ENCODE measurements at places on chromosomes 2 and 18.

DNA sequence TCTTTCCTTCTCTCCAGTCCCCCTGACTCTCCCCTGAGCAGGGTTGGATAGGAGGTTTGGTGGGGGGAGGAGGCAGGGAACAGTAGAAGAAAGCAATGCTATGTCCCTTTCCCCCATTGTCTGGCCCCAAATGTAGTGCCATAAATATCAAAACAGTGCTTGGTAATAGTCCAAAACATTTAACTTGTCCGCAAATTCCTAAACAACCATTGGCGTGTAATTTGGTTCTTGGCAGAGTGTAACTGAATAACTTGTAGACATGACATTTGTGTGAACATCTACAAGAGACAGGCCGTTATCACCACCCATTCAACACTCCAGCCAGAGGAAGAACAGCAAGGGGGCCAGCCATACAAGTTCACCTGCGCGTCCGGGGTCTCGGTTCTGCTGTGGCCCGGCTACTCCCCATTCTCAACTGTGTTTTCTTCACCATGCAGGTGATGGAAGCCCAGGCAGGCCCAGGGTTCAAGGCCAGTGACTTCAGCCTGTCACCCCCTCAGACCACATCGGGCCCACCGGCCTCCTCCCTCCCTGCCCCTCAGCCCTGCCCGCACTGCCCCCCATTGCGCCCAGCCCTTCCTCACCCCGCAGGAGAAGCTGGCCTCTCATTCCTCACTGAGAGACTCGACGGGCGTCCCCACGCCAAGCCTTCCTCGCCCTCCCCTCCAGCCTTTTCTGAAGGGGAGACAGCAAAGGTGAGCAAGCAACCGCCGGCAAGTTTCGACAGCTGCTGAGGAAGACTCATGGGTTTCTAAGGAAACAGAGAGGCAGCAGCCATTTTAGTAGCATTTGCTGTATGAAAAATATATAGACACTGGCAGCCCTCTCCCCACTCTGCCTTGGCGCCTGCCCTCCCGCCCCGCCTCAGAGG lies 699 bp upstream of the RAPGEF4 start:
- DNase-seq: no peak

- DNase-seq: no peak
Observed at GRCh38 chr2:130389783-130390182, 33.9 kb downstream of the PTPN18 start.

DNA sequence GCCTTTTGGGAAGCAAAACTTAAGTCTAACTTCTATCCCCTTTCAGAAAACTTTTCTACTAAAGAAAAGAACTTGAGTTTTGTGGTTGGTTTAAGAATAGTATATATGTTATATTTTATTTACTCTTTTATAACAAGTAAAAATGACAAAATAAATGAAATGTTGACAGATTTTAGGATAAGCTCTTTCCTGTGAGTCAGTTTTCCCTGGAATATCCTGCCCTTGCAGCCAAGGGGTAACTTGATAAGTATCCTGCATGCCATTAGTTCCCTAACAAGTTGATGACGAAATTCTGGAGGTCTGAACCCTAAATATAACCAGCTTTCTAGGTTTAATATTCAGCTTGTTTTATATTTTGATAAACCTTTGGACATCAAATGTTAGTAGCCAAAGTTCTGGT lies 7.3 kb upstream of the HTR2B start:
- no peak for DNase-seq

- DNase-seq: no peak
Observed at GRCh38 chr2:172081221-172082022, 3.9 kb upstream of the DLX1 start.

DNA sequence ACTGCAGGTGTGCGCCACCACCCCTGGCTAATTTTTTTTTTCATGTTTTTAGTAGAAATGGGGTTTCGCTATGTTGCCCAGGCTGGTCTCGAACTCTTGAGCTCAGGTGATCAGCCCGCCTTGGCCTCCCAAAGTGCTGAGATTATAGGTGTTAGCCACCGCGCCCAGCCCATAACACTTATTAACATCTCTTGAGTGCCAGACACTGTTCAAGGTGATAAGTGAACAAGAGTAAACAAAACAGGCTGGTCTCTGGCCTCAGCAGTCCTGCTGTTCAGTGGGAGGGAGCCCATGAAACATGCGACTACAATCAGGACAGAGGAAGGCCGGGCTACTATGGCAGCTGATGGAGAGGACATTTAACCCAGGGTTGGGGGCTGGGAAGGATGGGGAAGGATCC lies 42.3 kb downstream of the KCTD1 start:
- DNase-seq: no peak

DNA sequence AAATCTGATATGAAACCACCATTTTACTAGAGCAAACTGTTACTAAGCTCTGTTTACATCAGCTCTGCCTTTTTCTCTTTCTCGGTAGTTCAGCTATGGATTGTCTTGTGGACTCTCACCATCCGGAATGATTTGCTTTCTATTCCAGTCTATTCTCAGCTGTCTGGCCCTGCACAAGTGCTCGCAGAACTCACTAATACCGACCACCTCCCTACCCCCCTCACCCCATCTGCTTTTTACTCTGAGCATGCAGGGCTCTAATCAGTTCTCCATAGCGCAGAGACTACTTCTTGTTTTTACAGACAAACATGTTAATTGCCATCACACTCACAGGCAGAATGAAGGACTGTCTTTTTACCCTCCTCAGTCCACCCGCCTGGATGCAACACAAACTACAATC lies 180.7 kb upstream of the POU3F3 start:
- no peak for DNase-seq

DNA sequence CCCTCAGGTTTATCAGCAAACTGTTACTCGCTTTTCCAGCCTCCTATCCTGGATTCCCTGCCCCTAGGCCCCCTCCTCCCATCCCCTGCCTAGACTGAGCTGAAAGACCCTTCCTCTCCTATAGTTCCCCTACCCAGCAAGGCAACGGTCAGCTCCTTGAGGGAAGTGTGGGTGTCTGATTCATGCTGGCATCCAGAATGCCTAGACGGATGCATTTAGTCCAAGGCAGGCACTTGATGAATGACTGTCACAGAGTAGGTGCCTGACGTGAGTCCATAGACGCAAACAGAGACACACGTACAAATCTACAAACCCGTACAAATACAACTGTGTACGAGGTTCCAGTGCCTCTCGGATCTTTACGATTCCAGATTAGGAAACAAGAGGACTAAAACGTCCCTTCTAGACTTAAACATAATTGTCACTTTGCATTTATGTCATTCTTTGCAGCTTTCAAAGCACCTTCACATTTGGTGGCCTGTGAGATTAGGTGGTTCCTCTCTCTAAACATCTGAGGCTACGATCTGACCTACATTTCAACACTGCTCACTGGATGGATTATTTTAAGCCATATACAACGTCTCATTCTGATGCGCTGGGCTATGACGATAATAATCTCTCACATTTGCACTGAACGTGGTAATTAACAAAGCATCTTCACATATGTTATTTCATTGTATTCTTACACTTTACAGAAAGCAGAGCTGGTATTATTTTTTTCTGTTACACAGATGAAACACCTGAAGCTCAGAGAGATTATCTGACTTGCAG lies 36.7 kb downstream of the DNMT3A start:
- no peak for DNase-seq

- DNase-seq: no peak
Observed at GRCh38 chr2:59665021-59665420, 888.4 kb downstream of the BCL11A start.

GRCh38 chr2:207503234-207503633 lies 26.5 kb upstream of the CREB1 start:
- DNase-seq: no peak

DNA sequence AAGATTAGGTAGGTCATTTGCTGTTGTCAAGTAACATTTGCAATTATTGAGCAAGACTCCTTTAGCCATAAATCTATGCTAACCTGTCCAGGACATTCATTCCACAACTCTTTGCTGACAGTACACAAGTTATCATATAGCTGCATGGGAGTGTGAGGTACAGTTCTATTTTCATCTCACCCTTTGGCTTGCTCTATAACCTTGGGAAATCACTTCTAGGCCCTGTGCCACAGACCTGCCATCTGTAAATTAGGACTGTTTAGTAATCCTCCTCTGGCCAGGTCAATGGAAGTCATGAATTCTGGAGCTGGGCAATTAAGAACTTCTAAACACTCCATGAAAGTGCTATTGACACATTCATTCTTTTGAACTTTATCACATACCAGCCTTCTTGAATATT lies 34.6 kb upstream of the PAIP2B start:
- no peak for DNase-seq

DNA sequence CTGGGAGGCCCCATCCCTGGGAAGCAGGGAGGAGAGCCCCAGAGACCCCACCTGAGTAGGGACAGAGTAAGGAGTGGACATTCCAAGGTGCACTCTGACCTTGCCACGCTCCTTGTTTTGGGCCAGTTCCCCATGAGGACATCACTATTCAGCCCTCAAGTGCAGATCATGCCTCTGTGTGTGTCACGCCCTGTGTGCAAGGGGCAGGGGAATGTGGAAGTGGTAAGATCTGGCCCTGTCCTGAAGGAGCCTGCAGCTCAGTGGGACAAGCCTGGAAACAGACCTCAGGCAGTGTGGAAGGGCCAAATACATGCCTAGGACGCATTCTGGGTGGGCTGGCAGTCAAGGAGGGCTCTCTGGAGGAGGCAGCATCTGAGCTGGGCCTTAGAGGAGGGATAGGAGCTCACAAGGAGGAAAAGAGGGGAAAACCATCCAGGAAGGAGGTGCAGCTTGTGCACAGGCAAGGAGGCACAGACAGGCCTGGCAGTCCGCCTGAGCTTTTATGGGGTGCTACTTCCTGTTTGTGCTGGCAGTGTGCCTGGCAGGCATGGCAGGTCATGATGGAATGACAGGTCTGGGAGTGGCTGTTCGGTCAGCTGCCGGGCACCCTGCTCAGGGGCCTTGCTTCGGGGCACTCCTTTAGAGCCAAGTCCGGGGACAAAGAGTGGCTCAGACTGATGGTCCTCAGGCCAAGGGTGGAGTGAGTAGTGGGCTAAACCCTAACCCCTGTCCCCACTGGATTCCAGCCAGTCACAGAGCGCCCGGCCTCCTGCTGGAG lies 3.3 kb downstream of the KLHL30 start:
- no peak for DNase-seq

DNA sequence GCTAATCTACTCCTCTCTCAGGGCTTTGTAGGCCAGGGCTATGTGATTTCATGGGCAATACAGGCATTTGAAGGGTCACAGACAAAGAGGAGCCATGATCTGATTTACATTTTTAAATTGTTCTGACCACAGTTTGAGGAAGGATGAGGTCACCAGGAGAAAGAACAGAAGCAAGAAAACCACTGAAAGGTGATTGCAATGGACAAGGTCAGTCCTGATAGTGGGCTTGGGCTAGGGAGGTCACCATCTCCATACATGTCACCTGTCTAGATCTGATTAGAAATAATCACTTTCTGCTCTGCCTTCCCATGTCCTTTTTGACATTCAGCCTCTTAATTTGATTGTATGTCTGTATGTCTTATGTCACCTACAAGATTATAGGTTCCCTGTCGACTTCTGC lies 248.9 kb upstream of the CWC22 start:
- no peak for DNase-seq

- no peak for DNase-seq
Observed at GRCh38 chr18:33205777-33206176, 234.7 kb downstream of the CCDC178 start.

GRCh38 chr2:178374865-178375264 lies 76.1 kb downstream of the PRKRA start:
- no peak for DNase-seq

DNA sequence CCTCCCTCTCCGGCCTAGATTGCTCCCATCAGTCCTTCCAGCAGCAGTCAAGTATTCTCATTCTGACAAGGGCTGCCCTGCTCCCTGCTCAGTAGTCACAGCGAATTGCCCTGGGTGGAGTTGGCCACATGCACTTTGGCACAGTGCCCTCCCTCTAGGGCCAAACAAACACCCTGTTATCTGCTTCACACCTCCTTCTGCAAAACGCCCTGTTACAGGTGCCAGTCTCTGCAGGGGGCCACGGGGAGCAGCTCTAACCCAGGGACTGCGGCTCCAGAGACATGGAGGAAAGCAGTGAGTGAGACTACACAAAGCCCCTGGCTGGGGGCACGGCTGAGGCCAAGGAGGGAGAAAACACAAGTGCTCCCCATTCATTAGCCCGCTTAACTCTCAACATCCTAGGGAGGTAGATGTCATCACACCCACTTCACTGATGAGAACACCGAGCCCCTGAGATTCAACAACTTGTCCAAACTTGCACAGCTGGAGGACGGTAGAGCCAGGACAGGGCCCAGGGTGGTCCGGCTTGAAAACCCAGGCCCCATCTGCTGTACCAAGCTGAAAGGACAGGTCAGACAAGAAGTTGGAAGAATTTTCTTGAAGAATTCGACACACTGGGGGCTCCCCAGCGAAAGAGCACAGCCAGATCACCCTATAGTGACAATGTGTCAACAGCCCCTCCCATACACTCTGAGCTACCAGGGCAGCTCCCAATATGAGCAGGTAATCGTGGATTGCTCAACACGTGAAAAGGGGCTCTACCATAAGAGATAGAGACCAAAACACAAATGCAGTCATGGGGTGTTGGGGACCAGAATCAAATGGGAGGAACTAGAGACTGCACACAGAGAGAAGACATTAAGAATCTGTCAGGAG lies 8.7 kb upstream of the TFCP2L1 start:
- no peak for DNase-seq

GRCh38 chr2:181239201-181239799 lies 217.9 kb upstream of the ITGA4 start:
- no peak for DNase-seq

- no peak for DNase-seq
Observed at GRCh38 chr2:168314236-168314635, 66.8 kb upstream of the STK39 start.

DNA sequence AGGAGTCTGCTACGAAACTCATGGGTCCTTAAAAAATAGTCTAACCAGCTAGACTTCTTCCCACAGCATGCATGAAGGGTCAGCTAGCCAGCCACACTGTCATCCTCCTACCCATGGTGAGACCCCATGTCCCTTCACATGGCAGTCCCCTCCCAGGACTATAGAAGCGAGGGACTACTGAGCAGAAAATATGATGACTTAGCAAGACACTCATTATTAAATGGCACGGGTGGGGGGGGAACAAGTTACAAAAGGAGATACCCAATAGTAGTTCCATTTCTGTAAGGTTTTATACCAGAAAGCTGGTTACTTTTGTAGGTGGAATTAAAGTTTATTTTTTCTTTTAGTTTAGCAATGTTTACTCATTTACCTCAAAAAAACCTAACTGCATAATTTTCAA lies 31.5 kb downstream of the ST8SIA5 start:
- no peak for DNase-seq

- DNase-seq: no peak
Observed at GRCh38 chr2:46135228-46135855, 161.9 kb upstream of the EPAS1 start.

GRCh38 chr2:163198972-163199371 lies 360.4 kb upstream of the KCNH7 start:
- DNase-seq: no peak

All from coronary artery (tissue), 2 donors.